ENCODE measurements at places on chromosomes 1 and 21.

- H3K4me3 ChIP-seq, result no peak overlapping the region
- H3K27ac ChIP-seq, result no peak overlapping the region
- no peaks in the 10 kb centered on the region for H3K27me3 ChIP-seq
Measured at GRCh38 chr1:19907456-19907855, 16.0 kb downstream of the PLA2G2E start.

GRCh38 chr1:54474310-54475251, 68.4 kb upstream of the SSBP3 start:
- H3K27ac ChIP-seq, result no peak overlapping the region
- H3K36me3 ChIP-seq, result no peaks in the 10 kb centered on the region
- no peak for DNase-seq
- H3K4me3 ChIP-seq, result peak overlapping the region; percentile 77
- H3K27me3 ChIP-seq, result no peaks in the 10 kb centered on the region
- H3K4me1 ChIP-seq, result peaks cover 3% of the 10 kb centered on the region

DNA sequence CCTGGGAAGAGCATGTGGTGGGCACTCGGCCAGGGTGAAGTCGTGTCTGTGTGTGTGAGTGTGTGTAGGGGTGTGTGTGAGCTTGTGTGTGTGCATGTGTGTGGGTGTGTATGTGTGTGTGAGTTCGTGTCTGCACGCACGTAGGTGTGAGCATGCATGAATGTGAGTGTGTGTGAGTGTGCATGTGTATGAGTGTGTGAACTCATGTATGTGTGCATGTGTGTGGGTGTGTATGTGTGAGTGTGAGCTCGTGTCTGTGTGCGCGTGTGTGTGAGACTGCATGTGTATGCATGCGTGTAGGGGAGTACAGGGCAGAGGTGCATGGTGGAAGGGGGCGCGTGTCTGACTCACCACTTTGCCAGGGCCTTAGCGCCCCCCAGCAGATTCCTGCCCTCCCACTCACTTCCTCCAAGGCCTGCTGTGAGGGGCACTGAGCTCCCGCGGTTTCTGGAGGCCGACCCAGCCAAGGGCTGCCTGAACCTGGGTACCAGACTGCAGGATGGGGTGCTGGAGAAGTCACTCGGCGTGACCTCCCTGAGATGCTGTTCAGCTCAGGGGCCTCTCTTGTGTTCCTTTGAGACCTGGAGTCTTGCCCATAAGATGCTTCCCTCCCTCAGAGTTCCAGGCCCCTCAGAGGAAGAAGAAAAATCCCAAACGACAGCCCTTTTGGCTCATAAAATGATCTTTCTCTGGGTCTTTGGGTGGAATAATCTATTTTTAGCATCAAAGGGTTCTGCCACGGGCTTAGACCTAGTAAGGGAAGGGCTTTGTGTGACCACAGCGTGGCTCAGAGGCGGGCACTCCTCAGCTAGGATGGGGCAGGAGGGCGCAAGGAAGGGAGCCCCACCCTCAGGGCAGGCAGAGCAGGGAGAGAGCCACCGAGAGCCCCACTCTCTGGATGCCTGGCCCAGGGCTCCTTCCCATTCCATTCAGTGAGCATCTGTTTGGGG, 41.1 kb upstream of the RUNX3 start:
- H3K27ac ChIP-seq, result no peak overlapping the region
- H3K4me3 ChIP-seq, result no peak overlapping the region
- H3K4me1 ChIP-seq, result no peaks in the 10 kb centered on the region
- H3K27me3 ChIP-seq, result no peaks in the 10 kb centered on the region
- no peak for DNase-seq

- H3K4me3 ChIP-seq, result no peak overlapping the region
- no peak for DNase-seq
- no peaks in the 10 kb centered on the region for H3K4me1 ChIP-seq
- no peak overlapping the region for H3K27ac ChIP-seq
- H3K27me3 ChIP-seq, result no peaks in the 10 kb centered on the region
- H3K36me3 ChIP-seq, result no peaks in the 10 kb centered on the region
Measured at GRCh38 chr1:116360429-116361173, 12.4 kb upstream of the ATP1A1 start.

DNA sequence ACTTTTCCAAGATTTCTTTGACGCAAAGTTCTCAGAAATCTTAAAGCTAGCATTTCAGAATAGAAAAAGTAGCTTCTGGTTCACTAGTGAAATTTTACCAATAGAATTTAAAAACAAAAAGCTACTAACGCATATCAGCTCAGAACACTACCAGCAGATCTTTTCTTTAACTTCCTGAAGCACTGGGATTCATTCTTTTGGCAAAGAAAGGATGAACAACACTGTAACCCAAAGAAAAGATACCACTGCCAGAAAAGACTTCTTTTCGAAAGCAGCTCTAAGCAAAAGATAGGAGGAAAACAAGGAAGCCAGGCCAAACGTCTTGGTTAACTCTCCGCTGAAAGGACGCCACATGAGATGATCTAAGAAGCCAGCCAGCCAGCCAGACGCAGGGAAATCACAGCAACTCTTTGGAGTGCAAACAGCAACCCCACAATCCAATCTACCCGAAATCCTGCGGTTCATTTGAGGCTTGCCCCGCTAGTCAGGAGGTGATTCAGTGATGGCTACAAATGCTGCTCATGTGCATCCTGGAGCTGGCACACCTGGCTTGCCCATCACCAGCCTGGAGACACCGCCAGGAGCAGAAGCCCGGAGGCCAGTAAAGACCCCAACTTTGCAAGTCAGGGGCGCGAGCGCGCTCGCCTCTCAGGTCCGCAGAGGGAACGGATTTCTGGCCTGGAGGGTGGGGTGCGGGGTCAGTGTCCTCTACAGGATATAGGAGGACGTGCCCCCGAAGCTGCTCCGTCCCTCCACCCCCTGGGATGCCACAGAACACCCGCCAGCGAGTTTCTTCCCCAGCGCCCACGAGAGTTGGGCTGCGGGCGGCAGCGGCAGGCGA, 812 bp downstream of the NBPF1 start:
- peaks cover 5% of the 10 kb centered on the region for H3K4me1 ChIP-seq
- H3K27me3 ChIP-seq, result no peaks in the 10 kb centered on the region
- H3K36me3 ChIP-seq, result no peaks in the 10 kb centered on the region
- peak overlapping the region; percentile 55 for H3K4me3 ChIP-seq
- peak; percentile 72 for DNase-seq
- H3K27ac ChIP-seq, result peak overlapping the region; percentile 82

DNA sequence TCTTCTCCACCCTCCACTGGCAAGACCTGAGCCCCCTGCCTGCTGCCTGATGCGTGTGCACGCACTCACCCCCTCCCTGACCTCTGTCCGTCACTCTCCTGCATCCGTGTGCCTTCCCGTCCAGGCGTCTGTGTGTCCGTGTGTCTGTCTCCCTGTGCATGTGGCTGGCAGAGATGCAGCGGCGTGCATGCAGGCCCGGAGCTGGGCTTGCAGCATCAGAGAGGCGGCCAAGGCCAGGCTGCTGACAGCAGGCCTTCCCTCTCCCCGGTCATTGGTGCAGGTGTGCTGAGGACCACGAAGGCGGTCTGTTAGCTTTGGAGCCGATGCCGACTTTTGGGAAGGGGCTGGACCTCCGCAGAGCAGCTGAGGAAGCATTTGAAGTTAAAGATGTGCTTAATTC, 22.8 kb upstream of the ARHGEF16 start:
- no peaks in the 10 kb centered on the region for H3K36me3 ChIP-seq
- no peaks in the 10 kb centered on the region for H3K27me3 ChIP-seq
- H3K4me3 ChIP-seq, result no peak overlapping the region
- no peak overlapping the region for H3K27ac ChIP-seq
- no peak for DNase-seq

- no peaks in the 10 kb centered on the region for H3K36me3 ChIP-seq
- peak overlapping the region; percentile 69 for H3K27ac ChIP-seq
- H3K27me3 ChIP-seq, result no peaks in the 10 kb centered on the region
- DNase-seq, result no peak
- H3K4me1 ChIP-seq, result peaks cover 17% of the 10 kb centered on the region
Measured at GRCh38 chr1:12480748-12481362, 137.2 kb downstream of the DHRS3 start.

GRCh38 chr1:11984576-11984975, 4.3 kb downstream of the MFN2 start:
- no peak overlapping the region for H3K27ac ChIP-seq
- H3K4me1 ChIP-seq, result peaks cover 10% of the 10 kb centered on the region
- DNase-seq, result no peak
- no peak overlapping the region for H3K4me3 ChIP-seq
- H3K36me3 ChIP-seq, result no peaks in the 10 kb centered on the region

DNA sequence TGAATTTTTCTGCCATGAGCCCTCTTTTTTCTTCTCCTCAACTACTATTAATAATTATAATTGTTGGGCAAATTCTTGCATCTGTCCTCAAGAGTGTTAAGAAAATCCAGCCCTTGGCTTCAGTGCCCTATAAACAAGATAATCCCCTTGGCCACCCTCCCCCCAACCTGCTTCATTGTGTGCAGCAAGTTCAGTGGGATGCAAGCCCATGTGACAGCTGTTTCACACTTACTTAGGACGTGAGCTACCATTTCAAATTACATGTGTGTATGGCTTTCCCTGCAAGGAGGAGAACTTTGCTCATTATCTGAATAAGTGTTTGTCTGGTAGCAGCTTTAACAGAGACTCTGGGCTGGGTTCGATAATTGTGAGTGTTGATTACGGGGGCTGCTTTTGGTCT, 276.2 kb downstream of the CACNA1E start:
- no peaks in the 10 kb centered on the region for H3K36me3 ChIP-seq
- no peak overlapping the region for H3K27ac ChIP-seq
- no peak for DNase-seq
- no peak overlapping the region for H3K4me3 ChIP-seq
- H3K4me1 ChIP-seq, result no peaks in the 10 kb centered on the region

DNA sequence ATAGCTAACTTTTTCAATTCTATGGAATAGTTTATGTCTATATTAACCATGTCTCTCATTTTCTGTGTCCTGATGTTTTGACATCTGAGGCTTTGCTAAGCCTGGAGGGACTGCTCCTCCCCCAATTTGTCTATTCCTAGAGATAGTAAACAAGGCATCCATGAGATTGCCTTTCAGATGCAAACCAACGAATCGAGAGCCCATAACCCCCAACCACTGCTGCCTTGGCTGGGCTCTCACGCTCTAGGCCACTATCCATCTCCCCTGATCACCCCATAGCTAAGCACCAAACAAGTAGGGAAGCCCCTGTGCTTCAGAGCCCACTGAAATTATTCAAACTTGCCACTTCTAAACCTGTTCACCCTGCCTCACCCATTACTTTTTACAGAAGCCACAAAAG, 437.7 kb downstream of the SETD4 start:
- no peaks in the 10 kb centered on the region for H3K36me3 ChIP-seq
- H3K4me3 ChIP-seq, result no peak overlapping the region

GRCh38 chr1:244062156-244062725, 11.2 kb downstream of the ZBTB18 start:
- no peak overlapping the region for H3K4me3 ChIP-seq
- H3K27me3 ChIP-seq, result no peaks in the 10 kb centered on the region

- no peak for DNase-seq
- H3K27ac ChIP-seq, result no peak overlapping the region
- H3K4me3 ChIP-seq, result no peak overlapping the region
- H3K4me1 ChIP-seq, result no peaks in the 10 kb centered on the region
- H3K27me3 ChIP-seq, result no peaks in the 10 kb centered on the region
Measured at GRCh38 chr1:82446955-82447354, 646.2 kb downstream of the ADGRL2 start.

GRCh38 chr21:31090376-31090775, 52.1 kb upstream of the KRTAP19-8 start:
- no peak overlapping the region for H3K4me3 ChIP-seq
- no peaks in the 10 kb centered on the region for H3K36me3 ChIP-seq
- H3K4me1 ChIP-seq, result no peaks in the 10 kb centered on the region

- no peak for DNase-seq
- H3K27me3 ChIP-seq, result no peaks in the 10 kb centered on the region
- no peak overlapping the region for H3K4me3 ChIP-seq
- H3K36me3 ChIP-seq, result no peaks in the 10 kb centered on the region
- no peak overlapping the region for H3K27ac ChIP-seq
- no peaks in the 10 kb centered on the region for H3K4me1 ChIP-seq
Measured at GRCh38 chr1:25723250-25723880, 76.6 kb upstream of the SELENON start.

DNA sequence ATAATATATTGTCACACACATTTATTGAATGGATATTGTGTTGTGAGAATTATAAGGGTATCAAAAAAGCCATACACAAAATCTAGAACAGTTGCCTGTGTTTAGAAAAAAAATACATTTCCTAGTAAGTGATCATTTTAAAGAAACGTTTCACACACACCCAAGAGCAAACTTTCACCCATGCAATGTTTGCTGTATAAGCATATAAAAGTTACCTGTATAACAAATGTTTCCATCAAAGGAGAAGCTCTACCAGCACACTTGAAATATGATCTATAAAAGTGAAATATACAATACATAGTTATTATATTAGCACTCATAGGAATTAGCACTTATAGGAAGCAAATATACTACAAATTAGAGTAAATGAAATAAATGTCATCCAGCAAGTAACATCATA, 1098.1 kb downstream of the NCAM2 start:
- H3K36me3 ChIP-seq, result no peaks in the 10 kb centered on the region
- H3K4me1 ChIP-seq, result no peaks in the 10 kb centered on the region
- no peak for DNase-seq
- no peak overlapping the region for H3K4me3 ChIP-seq

DNA sequence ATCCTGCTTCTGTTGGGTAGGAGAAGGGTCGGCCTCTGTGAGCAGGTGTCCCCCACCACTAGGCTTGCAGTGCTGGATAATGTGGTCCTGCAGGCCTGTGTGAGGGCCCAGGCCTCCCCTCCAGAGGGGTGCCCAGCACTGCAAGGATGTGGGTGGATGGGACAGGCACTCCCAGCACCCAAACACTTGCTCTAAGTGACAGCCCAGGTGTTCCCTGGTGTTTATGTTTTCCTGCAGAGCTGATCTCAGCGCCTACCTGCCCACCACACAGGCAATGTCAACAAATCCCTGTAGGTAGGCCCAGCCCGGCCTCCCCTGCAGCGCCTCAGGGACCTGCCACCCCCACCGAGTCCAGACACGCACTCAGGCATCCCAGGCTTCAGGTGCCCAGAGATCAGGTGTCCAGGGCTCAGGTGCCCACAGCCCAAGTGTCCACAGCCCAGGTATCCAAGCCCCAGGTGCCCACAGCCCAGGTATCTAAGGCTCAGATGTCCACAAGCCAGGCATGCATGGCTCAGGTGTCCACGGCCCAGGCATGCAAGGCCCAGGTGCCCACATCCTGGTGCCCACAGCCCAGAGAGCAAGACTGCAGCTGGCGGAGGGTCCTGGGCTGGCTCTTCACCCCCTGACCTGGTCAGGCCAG, 59.2 kb downstream of the WNT9A start:
- no peaks in the 10 kb centered on the region for H3K27me3 ChIP-seq
- H3K4me3 ChIP-seq, result no peak overlapping the region
- no peaks in the 10 kb centered on the region for H3K36me3 ChIP-seq
- peaks cover 14% of the 10 kb centered on the region for H3K4me1 ChIP-seq
- H3K27ac ChIP-seq, result peak overlapping the region; percentile 93

GRCh38 chr1:197915862-197916499, 1.2 kb upstream of the LHX9 start:
- no peaks in the 10 kb centered on the region for H3K36me3 ChIP-seq
- no peak for DNase-seq
- H3K4me3 ChIP-seq, result peak overlapping the region; percentile 8
- H3K27ac ChIP-seq, result no peak overlapping the region
- peaks cover 100% of the 10 kb centered on the region for H3K27me3 ChIP-seq

DNA sequence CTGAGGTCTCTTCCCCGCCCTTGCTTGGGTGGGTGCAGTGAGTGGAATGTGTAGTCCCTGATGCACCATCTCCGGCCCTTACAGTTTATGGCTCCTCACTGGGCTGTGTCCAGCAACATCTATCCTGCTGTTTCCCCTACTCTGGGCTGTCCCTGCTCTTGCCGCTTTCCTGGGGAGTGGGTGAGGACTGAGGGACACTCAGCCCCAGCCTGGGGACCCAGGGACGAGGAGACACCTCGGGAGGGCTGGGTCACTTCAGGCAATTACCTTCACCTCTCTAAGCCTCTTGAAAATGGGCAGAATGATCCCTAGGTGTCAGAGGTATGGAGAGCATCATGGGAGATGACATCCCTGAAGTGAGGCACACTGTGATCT, 13.6 kb upstream of the LRP8 start:
- no peaks in the 10 kb centered on the region for H3K27me3 ChIP-seq
- H3K4me1 ChIP-seq, result no peaks in the 10 kb centered on the region
- no peak for DNase-seq
- H3K4me3 ChIP-seq, result no peak overlapping the region
- no peaks in the 10 kb centered on the region for H3K36me3 ChIP-seq

Measured in breast epithelium (tissue), 4 donors.